Stimulated activated CD8-positive, alpha-beta memory T cell treated with anti-CD3 and anti-CD28 coated beads, Interleukin-7, amount 100 ng/mL, for 24 hours (primary cell): ENCODE measurements at places on chromosomes 3 and 15.

GRCh38 chr3:108222853-108223565 is 785 bp upstream of the IFT57 start:
- no peak for DNase-seq

DNA sequence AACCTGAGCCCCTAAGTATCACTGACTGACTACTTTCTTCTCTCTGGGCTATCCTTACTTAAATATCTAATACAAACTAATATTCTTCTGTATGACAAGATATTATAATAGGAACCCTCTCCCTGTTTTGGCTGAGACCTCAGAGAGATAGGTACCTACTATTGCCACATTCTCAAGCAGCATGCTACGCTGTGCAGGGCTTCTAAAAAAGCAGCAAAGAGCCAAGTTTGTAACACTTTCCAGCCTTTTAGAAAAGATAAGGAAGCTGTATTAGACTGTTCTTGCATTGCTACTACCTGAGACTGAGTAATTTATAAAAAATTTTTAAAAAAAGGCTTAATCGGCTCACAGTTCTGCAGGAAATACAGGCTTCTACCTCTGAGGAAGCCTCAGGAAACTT is 126.8 kb upstream of the ABI3BP start:
- DNase-seq, result no peak

DNA sequence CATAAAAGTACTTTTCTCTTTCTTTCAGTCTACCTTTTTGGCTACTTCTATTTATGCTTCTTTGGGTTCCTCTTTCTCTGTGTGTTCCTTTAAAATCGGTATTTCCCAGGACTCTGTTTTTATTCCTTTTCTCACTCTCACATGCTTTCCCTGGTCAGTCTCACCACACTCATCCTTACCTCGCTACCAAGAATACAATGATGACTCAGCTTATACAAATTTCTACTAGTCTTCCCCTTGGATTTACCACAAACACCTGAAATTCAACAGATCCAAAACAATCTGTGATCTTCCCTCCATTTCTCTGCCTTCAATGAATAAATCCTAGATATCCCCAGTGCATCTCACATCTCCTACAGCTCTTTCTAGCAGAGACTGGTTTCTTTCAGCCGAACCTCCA is 52.9 kb downstream of the TUBGCP4 start:
- no peak for DNase-seq

- DNase-seq, result no peak
Observed at GRCh38 chr3:40972350-40972749, 227.0 kb upstream of the CTNNB1 start.

GRCh38 chr15:54803134-54803808 is 393.5 kb downstream of the RSL24D1 start:
- DNase-seq, result no peak

GRCh38 chr3:127206611-127207516 is 13.9 kb downstream of the PRR23E start:
- DNase-seq, result no peak
